ENCODE measurements at places on chromosomes 16 and 17.
A peak's percentile ranks its signal among the peaks of the same experiment; 100 is the strongest.

GRCh38 chr17:30913955-30914354 is 7.8 kb upstream of the ADAP2 start:
- DNase-seq: no peak

DNA sequence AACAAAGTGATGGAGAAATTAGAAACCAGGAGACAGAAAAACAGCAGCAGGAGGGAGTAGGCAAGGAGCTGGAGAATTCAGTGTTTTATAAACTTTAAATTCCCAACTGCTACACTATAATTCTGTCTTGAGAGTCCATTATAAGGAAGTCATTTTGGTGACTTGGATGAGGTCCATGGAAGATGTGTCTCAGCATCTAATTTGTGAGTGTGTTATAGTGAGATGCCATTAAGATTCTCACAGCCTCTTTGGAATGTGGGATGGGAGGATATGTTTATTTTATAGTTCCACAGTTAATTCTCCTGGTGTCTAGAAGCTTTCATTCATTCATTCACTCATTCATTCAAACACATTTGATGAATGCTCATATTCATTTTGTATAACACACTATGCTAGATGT is 206.0 kb upstream of the MYOCD start:
- no peak for DNase-seq

DNA sequence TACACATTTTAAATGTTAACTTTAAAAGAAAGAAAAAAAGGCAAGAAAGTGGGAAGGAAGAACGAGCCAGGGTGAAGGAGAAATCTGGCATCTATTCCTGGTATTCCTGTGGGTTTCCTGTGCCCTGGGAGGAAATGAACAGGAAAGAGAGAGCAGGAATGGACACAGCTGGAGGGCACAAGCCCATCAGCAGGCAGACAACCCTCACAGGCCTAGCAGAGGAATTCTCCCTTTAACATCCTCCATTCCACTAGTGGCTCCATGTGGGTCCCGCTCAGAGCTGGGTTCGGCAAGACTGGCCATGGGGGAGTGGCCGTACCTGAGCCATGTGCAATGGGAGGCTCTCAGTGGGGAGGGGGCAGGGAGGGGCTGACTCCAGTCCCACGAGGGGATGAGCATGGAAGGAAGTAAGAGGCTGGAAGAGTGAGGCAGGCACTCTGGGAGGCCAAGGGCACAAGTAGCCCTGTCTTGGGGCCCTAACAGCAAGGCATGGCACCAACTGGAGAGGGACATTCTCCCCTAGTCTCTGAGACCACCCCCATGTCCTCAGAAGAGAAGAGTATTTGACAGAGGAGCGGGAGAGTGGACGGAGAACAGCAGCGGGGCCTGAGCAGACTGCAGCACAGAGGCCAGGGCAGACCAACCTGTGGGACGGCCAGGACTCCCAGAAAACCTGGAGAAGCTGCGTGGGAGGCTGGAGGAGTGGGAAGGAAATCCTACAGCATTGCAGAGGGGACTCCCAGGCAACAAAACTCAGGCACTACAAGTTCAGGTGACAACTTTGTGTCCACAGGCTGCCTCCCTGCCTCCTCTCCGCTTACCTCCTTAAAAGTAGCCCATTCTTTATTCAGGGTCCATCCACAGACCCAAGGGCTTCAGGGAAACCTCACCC is 30.2 kb downstream of the TK2 start:
- no peak for DNase-seq

GRCh38 chr17:66547151-66547865 is 244.9 kb downstream of the PRKCA start:
- no peak for DNase-seq

DNA sequence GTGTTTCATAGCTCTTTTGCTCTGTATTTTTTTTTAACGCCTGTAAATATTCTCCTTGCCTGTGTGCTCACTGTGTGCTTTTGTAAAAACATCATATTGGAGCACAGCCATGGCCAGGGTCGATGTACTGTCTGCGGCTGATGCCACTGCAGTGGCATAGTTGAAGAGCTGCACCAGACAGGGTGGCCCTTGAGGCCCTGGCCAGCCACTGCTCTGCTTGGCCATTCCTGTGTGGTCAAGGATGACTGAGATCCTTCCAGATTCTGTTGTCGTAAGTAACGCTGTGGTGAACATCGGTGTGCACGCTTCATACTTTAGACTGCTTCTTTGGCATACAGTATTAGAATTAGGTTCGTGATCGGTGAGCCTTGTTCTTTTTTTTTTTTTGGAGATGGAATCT is 14.6 kb downstream of the CRAMP1 start:
- DNase-seq: no peak

DNA sequence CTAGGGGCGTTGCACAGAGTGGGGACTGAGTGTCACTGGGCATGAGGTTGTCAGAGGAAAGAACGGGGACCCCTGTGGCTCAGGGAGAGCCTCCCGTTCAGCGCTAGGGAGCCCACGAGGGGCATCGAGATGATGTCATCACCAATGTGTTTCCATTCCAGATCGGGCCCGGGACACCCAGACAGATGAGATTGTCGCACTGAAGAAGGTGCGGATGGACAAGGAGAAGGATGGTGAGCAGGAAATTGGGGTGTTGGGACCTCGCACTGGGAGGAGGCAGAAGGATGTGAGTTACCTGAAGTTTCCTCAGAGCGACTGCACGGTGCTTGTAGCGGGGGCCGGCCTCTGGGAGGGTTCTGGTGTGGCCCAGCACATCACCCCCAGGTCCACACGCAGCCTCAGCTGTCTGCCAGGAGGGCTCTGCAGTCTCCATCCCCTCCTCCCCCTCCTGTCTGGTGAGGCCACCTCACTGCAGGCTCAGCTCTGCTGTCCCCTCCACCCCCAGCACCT is 4.0 kb downstream of the CDK10 start:
- peak; percentile 11 for DNase-seq

GRCh38 chr17:81400154-81400977 is 5.1 kb downstream of the BAHCC1 start:
- peak; percentile 75 for DNase-seq
